Myometrial cell (primary cell): ENCODE measurements at places on chromosomes 13 and 19. TPM values are rescaled to one million over a fixed set of nuclear protein-coding genes. Genes with fewer than 3 reads are reported as not detected.

The CEACAM21 gene
- total RNA-seq, result not detected in 2 replicates

The THSD8 gene
- not detected in 2 replicates for total RNA-seq

The ADAT3 gene
- total RNA-seq, result 1.1 and 6.3 TPM in 2 replicates

The MIA gene
- not detected in 2 replicates for total RNA-seq

The GIPC3 gene
- under 0.01 and 0.18 TPM in 2 replicates for total RNA-seq
